DMS53 (cell line): ENCODE measurements at places on chromosomes 2 and 18.

DNA sequence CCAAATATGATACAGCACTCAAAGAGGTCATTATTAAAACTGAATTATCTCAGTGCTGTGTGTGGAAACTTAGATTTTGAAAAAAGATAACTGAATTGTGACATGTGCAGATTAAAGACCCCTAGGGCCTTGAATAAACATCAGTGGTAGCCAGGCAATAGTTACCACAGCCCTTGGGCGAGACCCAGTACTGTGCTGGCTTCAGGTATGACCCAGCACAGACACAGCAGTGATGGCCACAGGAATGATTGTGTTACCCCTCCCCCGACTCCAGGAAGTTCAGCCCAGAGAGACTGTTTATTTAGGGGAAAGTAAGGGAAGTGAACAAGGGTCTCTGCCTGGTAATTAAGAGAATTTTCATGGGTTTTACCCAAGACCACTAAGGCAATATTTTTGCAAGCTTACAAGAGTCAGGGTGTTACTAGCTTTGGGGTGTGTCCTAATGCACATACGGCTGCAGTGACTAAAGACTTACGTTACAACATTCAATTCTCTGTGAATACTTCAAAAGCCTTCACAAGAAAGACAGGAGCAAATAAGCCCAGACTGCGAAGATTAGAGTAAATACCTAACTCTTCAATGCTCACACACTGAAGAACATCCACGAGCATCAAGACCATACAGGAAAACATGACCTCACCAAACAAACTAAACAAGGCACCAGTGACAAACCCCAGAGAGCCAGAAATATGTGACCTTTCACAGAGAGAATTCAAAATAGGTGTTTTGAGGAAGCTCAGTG is 28.2 kb upstream of the ITGAV start:
- DNase-seq, result peak; percentile 48

DNA sequence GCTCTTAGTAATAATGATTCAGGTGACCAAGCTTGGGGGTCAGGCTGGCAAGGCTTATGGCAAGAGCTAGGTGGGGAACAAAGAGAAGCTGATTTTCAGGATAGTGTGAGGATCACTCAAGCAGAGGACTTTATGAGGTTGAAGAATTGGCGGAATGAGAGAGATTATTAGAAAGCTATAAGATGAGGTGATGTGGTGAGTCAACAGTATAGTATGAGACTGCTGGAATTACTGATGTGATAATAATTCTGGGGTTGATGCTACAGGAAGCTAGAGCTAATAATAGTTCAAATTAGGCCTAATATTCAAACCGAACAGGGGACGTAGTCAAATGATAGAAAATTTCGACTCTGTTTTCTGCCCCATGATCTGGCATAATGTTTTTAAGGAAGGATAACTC is 2115.3 kb upstream of the PIK3C3 start:
- no peak for DNase-seq

GRCh38 chr2:127097471-127097765 is 9.5 kb downstream of the BIN1 start:
- DNase-seq, result peak; percentile 98

- DNase-seq, result peak; percentile 72
Observed at GRCh38 chr2:217789003-217789735, 213.6 kb downstream of the TNS1 start.

DNA sequence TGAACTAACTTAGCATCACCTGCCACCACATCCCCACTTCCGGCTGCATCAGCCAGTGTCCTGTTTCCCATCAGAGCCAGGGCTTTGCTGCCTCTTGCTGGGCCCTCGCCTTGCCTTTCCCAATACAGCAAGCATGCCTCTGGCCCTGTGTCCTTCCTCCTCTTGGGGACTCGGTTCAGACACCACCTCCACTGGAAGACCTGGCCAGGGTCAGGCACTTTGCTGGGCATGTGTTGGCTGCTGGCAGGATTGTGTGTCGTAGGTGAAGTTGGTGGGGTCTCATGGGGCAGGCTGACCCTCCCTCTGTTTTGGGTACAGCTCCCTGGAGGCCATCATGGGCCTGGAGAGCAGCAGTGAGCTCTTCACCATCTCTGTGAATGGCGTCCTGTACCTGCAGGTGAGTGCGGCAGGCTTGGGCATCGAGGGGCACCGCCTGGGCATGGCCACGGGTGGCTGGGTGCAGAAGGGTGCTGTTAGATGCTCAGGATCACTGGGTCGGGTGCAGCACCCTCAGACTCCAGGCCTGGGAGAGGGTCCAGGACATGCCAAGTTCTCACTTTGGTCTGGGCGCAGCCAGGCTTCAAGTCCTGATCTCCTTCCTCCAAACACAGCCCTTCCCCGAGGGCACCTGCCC is 6.6 kb downstream of the ERFE start:
- DNase-seq, result no peak

GRCh38 chr2:152674334-152674733 is 42.9 kb downstream of the PRPF40A start:
- DNase-seq, result no peak

GRCh38 chr2:177147093-177147694 is 65.4 kb upstream of the HNRNPA3 start:
- peak; percentile 85 for DNase-seq

GRCh38 chr2:60347781-60348180 is 205.7 kb downstream of the BCL11A start:
- DNase-seq, result peak; percentile 33

DNA sequence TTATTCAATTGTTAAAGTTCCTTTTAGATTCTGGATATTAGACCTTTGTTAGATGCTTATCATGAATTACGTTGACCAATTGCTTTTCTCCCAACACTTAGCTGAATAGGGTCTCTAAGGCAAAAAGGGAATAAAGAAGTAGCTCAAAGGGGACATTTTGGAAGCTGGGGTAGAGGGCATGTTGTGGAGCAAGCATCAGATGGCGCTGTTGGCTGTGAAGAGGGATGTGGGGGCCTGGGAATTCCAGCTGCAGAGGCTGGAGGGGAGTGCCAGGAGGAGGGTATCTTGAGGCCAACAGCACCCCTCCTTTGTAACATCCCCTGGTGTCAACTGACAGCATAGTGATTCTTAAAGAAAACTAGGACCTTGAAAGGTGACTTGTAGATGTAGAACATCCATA is 198.2 kb downstream of the ADCYAP1 start:
- no peak for DNase-seq

GRCh38 chr2:56008661-56009431 is 85.3 kb upstream of the EFEMP1 start:
- DNase-seq, result peak; percentile 94

- DNase-seq, result no peak
Observed at GRCh38 chr2:241912021-241912555, 42.6 kb downstream of the RTP5 start.

DNA sequence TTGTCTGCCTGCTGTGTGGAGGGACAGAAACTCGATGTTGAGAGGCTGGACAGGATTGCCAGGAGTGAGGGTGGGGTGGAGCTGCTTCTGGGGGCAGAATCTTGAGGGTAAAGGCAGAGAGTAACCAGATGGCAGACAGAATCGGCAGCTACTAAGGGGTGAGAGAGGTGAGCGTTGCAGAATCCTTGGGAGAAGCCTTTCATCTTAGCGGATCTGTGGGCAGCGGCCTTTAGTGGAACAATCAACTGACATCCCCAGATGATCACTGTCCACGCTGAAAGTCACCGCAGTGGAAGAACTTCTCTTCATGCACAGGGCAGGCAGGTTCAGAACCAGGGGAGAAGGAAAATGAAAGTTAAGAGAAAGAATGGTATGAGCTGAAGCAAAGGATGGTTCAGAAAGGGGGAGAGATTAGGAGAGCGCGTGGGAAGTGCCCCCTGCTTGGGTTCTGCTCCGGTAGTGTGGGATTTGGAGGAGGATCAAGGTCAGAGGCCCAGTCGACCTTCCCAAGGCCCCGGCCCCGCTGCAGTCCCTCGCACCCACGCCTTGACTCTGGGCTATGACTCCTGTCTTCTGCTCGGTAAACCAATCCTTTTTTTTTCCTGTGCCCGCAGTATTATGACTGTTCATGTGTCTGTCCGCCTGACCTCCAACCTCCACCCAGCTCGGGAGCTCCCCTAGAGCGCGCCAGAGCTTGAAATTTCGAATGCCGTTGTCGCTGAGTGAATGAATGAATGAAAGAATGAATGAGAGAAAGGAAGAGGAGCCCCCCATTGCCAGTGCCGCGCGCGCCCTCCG is 584 bp downstream of the BOLA3 start:
- DNase-seq, result peak; percentile 66

- DNase-seq, result no peak
Observed at GRCh38 chr18:11480692-11481091, 128.7 kb upstream of the SLC35G4 start.

- no peak for DNase-seq
Observed at GRCh38 chr2:208224802-208225201, 30.1 kb downstream of the IDH1 start.

- peak; percentile 70 for DNase-seq
Observed at GRCh38 chr2:166239548-166239947, 111.7 kb upstream of the SCN1A start.
